ENCODE measurements at places on chromosomes 16 and 17.

DNA sequence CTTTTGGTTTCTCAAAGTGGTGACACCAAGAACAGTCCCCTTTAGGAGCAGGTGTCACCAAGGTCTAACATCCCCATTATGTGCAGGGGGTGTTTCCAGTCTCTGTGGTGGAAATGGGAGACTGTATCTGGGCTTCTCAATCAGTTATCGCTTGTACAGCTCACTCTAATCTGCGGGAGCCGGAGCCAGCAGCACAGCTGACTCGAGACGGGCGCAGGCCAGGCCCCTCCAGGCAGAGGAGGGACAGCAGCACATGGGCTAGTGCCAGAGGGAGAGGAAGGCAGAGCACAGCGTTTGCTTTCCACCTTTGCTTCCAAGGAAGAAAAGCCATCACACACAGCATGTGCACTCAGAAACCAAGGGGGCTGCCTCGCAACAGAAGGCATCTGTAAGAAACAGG is 91.2 kb upstream of the CREBBP start:
- DNase-seq: no peak

- no peak for DNase-seq
Observed at GRCh38 chr17:50697663-50698272, 9.9 kb downstream of the ANKRD40 start.

DNA sequence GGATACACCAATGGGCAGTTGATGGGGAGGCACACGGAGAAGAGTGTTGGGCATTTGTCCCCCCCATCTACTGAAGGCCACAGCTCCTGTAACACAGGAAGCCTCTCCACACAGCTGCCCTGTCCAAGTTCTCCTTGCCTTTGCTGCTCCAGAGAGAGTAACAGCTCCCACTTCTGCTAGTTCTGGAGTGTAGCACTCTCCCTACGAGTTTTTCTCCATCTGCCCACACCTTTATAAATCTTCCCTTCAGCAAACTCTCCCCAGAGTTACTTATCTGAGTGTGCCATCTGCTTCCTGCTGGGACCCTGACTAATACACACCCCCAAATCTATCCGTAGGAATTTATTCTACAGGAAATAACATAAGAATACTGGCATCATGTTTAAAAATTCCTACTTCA is 42.6 kb upstream of the ERN1 start:
- DNase-seq: no peak

GRCh38 chr17:53166731-53167130 is 656.0 kb upstream of the KIF2B start:
- DNase-seq: no peak

DNA sequence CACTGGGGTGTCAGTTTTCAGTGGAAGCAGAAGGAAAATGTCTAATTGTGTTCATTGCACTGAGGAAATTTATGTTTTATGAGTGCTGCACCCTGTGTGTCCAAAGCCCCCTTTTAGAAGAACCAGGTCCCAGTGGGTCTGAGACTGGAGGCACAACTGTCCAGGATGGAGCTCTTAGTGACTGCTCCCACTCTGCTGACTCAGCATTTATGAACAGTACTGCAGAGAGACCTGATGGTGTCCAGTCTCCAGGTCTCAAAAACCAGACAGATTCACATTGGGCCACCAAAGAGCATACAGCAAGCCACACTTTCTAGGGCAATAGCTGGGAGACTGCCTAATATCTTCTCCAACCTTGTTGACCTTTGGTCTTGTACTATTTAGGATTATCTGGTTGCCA is 321.9 kb downstream of the CBLN1 start:
- DNase-seq: no peak

DNA sequence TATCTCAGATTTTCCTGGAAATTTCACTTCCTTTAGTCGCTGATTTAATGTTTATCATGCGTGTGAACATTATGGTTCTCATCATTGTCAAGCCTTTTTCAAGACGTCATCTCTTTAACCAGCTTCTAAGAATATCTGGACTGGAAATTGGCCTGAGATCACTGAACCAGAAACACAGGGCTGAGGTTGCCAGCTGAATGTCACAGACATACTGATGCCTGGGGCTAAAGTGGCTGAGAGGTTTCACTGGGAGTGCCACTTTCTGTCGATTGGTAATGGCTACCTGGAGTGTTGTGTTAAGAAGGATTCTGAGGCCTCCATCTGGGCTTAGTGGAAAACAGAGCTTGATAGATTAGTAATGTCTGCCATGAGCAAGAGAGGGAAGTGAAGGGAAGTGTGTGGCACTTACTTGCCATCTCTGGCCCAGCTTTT is 54.2 kb downstream of the CRISPLD2 start:
- DNase-seq: no peak

DNA sequence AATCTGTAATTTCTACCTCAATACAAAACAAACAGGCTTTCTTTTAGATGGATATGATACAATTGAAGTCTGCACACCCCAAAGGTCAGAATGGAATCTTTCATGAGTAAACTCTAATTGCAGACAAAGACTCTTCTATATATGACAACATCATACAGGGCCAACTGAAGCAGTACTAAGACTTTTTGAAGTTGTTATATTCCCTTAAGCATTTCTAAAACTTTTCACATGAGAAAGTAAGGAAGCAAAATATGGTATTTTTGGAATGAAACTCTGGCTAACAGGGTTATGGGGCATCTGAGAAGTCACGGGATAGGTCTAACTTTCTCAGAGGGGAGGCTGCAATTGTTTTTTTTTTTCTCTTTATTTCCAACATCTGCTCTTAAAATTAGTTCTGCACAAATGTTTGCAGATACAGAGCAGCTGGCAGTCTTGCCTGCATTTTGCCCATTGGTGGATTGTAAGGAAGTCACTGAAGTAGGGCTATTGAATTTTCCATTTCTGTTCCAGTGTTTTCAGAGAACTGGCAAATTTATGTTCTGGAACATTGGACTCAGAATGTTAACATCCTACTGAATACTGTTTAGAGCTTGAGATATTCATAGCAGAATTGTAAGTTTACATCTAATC is 59.1 kb downstream of the SSH2 start:
- no peak for DNase-seq

Measured in skeletal muscle cell (primary cell).